ENCODE measurements at places on chromosomes 5 and 9.

DNA sequence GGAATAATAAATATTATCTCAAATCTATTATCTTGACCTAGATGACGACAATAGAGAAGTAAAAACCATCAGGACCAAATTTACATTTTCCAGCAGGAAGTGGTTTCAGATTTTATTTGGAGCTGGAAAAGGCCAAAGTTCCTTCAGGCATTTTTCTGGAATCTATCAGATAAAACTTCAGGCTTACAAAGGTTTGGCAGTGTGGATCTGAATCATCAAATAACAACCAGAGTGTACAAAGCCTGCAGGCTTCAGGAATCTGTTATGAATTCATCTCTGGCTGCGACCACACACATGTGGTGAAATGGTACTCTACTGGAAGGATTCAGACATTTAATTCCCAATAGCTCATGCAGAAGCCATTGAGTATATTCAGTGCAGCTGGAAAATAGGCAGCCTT lies 726.4 kb upstream of the GRAMD2B start:
- peak; percentile 65 for DNase-seq

DNA sequence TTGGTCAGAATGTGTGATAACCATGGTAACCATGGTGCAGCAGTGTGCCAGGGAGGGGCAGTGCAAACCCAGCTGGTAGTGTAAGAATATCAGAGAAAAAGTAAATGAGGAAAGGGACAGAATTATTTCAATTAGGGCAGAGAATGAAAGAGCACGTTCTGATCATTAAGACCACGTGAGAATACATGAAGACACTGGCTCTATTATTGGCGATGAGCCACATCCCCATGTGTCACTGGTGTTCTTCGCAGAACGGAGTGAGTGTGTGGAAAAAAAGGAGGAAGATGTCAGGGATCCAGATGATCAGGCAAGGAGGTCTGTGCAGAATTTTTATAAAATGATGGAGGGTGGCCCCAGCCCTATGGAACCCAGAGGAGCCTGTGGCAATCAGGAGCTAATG lies 315.5 kb downstream of the SEMA5A start:
- DNase-seq: no peak

- DNase-seq: no peak
Observed at GRCh38 chr9:88037285-88037845, 63.0 kb upstream of the CDK20 start.

DNA sequence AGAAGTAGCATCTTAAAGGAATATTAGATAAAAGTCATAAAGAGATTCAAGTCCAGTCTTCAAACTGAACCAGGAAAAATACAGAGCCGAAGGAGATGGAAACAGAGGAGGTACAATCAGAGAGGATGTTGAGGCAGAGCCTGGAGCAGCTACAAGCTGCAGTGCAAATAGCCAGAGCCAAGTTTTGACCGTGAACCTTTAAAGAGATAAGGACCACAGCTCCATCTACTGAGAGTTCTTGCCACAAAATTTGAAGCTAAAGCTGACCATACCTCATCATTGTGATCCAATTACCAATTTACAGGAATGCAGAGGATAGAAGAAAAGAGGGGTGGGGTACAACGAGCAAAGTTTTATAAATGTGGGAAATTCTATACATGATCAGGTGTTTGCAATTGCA lies 10.4 kb upstream of the DEPDC1B start:
- DNase-seq: no peak

GRCh38 chr5:74894351-74894750 lies 28.2 kb upstream of the FAM169A start:
- DNase-seq: no peak

- no peak for DNase-seq
Observed at GRCh38 chr5:147479444-147479843, 30.4 kb downstream of the DPYSL3 start.

GRCh38 chr5:160221082-160221481 lies 8.2 kb upstream of the FABP6 start:
- no peak for DNase-seq
